Epithelial cell of esophagus (primary cell): ENCODE measurements at places on chromosomes 6 and 20.

GRCh38 chr6:113558431-113558830 lies 298.7 kb upstream of the MARCKS start:
- no peak for DNase-seq

- DNase-seq, result peak; percentile 97
Measured at GRCh38 chr6:17865798-17866725, 121.4 kb downstream of the KIF13A start.

GRCh38 chr6:27149150-27149549 lies 98.4 kb upstream of the PRSS16 start:
- no peak for DNase-seq

DNA sequence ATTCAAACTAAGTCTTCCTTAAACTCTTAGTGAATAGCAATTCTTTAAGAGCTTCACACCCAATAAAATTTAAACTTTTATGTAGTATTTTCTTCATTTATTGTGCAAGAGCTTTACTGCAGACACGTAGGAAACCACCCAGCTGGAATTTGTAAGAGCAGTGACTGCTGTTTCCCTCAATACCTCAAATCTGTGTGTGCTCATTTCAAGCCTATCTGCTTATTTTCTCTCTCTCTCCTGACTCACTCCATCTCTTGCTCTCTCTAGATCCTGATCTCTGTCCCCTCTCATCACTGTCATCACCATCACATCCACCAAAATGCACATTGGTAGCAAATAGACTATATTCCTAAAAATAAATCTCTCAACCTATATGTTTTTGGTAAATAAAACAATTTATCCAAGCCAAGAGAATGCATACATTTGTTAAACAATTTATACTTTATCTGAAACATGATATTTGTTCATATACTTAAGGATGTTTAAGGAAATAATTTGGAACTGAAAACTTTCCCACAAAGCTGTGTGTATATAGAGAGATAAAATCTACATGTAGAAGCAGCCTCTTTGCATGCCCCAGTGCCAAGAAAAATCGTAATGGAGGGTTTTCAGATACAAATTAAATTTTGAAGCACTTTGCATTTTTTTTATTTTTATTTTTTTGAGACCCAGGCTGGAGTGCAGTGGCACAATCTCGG lies 273.0 kb downstream of the TFAP2A start:
- DNase-seq, result peak; percentile 60

DNA sequence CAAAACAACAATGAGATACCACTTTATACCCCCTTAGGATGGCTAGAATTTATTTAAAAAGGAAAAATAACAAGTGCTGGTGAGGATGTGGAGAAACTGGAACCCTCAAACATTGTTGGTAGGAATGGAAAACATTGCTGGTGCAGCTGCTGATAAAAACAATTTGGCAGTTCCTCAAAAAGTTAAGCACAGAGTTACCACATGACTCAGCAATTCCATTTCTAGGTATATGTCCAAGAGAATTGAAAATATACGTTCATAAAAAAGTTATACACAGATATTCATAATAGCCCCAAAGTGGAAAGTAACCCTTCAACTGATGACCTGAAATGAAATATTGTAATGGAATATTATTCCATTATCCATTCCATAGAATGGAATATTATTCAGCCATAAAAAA lies 55.0 kb downstream of the CD83 start:
- DNase-seq, result peak; percentile 25

DNA sequence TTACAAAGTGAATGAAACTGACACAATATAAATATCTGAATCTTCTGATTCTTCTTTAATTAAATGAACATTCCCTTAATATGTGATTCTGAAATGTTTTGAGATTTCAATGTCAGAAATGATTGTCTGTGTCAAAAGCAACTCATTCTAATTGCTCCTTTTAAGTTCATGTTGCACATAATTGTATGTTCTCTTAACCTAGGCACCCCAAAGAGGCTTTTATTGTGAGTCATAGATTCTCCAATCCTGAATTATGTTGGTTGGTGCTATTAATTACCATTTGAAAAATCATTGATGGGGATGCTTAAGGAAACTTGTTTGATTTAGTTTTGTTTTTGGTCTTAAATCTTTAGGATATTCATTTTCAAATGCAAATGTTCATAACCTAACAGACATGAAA lies 829.7 kb upstream of the CITED2 start:
- no peak for DNase-seq

GRCh38 chr20:62655282-62656196 lies 13.2 kb downstream of the SLCO4A1 start:
- DNase-seq, result no peak

DNA sequence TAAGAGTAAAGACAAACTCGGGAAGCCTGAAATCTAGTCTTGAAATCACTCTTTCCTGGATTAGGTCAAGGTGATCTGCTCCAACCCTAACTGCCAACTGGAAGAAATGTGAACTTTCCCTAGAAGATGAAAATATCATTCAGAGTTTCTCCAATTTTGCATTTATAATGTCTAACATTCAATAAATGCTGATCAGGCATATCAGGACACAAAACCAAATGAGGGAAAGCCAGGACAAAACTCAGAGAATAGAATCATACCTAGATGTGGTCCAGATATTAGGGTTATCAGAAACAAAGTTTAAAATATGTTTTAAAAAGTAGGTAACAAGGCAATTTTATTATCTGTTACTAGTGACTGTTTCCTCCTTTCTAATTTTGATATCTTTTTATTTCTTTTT lies 335.5 kb upstream of the MAP3K7 start:
- no peak for DNase-seq

DNA sequence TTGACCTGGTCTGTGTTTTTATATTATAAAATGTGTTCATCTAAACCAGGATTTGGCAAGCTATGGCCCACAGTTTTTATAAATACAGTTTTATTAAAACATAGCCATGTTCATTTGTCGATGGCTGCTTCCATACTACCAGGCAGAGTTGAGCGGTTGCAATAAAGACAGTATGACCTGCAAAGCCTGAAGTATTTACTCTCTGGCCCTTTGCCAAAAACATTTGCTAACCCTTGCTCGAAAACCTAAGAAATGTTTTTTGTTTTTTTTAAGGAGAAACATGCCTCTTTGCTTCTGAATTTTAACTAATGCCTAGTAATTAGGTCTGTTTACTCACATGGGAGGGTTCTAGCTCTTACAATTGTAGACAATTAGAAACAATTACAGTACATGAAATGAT lies 67.4 kb upstream of the SMIM28 start:
- peak; percentile 50 for DNase-seq

DNA sequence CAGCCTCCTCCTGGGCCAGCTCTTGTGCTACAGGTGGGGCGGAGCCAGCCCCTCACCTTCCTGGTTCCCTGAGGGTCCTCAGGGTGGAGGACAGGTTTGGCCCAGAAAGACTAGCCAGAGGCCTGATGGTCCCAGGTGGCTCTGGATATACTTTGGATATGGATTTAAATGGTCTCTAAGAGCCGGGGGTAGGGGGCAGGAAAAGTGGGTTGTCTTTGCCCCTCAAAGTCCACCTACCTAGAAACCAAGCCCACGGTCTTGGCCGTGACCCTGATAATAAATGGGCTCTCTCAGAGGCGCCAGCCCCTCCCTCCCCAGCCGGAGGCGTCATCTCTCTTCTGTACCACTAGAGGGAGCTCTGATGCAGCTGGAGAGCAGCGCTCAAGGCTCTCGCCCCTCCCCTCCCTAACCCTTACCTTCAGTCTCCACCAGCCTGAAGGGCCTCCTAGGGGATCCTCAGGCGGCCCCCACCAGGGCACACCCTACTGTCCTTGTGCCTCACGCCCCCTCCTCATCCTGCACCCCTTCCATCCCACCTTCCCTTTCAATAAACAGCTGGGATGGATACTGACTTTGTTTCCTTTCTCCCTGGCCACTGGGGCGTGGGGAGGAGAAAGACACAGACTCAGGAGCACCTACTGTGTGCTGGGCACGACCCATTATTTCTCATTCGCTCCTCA lies 7.5 kb downstream of the NRSN2 start:
- peak; percentile 76 for DNase-seq

DNA sequence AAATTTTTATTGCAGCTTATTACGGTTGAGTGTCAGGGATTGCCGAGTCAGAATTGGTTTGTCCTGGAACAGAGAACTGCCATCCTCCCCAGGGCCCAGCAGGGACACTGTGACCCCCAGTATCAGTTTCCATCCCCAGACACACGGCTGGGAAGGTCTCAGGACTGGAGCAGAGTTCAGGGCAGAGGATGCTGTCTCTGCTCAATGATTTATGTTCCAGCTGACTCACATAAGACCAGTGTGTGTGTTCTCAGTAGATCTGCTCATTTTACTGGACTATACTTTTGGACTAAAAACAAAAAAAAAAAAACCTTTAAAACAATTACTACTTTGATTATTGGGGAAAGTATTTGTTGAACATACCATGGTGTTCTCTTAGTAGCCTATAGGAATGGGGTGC lies 44.2 kb downstream of the FNDC1 start:
- DNase-seq, result no peak

DNA sequence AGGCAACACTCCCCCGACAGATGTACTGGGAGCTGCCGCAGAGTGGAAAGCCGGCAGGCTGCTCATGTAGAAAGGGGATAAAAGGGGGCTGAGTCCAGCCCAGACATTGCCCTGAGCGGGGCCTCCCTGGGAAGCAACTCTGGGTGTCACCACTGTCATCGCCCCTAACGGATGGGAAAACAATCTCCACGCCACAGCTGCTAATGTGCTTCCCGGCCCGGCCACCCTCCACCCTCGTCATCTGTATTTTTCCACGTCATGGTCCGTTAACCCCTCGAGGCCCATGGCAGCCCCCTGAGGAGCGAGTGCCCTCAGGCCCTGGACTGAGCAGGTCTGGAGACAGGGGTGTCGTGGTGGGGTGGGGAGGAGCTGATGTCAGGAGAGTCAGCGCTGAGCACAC lies 227.4 kb downstream of the DLL1 start:
- DNase-seq, result no peak

- DNase-seq, result peak; percentile 22
Measured at GRCh38 chr6:25138233-25138933, 140.8 kb upstream of the CARMIL1 start.

- DNase-seq, result no peak
Measured at GRCh38 chr6:52557389-52558265, 19.2 kb downstream of the TRAM2 start.
